ENCODE measurements at places on chromosomes 12 and 14.

DNA sequence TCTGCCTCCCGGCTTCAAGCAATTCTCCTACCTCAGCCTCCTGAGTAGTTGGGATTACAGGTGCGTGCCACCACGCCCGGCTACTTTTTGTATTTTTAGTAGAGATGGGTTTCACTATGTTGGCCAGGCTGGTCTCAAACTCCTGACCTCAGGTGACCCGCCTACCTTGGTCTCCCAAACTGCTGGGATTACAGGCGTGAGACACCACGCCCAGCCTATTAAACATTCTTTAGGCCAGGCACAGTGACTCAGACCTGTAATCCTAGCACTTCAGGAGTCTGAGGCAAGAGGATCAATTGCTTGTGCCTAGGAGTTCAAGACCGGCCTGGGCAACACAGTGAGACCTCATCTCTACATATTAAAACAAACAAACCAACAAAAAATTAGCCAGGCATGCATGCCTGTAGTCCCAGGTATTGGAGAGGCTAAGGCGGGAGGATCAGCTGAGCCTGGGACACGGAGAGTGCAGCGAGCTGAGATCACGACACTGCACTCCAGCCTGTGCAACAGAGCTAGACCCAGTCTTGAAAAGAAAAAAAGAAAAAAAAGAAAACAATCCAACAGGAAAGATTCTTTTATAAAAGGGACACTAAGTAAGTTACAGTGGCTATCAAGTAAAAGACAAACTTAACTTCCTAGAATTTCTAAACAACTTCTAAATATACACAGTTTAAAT is 70.2 kb downstream of the HECTD1 start:
- no peak for DNase-seq

DNA sequence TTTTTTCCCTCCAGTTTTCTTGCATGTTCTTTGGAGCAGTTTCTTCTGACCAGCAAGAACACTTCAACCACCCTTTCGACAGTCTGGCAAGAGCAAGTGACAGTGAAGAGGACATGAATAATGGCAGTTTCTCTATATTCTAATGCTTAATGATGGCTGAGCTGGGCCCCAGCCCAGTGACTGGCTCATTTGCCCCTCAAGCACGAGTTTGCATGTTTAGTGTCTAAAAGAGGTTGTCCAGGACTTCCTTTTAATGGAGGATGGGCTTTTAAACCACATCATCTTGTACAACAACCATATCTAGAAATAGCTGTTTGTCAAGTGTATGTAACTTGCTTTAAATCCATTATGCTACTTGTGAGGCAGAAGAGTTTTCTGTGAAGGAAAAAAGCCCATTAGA is 28.4 kb downstream of the RAD9B start:
- no peak for DNase-seq

GRCh38 chr12:124031058-124031457 is 58.0 kb downstream of the ZNF664 start:
- DNase-seq: no peak

GRCh38 chr14:99603471-99604277 is at the start of gene CCDC85C:
CCDC85C (minus strand) TSS chr14:99604207; CDS start chr14:99603959, 248 bp downstream.
- DNase-seq: no peak

- no peak for DNase-seq
These were observed 22.9 kb downstream of the DYRK4 start for GRCh38 chr12:4584896-4585295.

DNA sequence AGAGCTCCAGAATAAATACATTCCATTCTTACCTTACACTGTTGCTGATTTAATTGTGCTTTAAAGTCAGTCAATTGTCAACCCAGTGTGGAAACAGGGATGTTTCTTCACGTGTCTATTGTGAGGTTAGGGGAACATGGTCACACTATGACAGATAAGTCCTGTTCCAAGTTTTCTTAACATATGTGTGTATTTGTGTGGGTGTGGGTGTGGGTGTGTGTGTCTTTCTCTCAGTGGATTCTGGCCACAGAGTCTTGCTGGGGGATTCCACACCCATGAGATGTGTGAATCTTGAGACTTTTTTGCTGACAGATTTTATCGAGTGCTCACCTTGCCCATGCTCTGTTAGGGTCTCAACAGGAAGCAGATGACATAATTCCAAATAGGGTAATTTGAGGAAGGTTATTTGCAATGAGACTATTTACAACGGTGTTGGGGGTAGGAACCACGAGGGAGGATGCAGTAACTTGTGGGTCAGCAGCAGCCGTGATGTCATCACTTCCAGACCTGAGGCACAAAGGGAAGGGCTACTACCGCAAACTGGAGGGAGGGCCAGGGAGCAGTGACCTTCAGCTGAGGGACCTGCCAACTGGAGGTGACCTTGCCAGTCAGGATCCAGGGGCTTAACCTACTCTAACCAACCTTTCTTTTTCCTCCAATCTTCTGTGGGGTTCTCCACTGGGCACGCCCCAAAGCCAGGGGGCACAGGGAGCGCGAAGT is 1.9 kb upstream of the VRK1 start:
- no peak for DNase-seq

GRCh38 chr12:4424422-4424821 is 21.2 kb downstream of the FGF6 start:
- no peak for DNase-seq

DNA sequence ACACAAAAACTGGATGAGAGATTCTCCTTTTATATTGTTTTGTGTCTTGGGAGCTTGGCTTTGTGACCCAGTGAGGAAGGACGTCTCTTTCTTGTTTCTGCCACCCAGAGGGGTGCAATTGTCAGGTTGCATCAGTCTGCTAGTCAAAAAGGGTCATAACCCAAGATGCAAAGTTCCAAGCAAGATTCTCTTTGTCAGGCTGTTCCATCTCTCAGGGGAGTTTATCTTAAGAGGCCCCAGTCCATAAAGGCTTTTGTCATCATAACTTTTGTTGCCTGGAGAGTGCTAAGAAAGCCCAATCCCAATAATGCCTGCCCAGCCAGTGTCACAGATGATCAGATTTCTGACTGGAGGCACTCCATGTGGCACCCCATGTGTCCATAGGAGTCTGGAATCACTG is 444.9 kb downstream of the TRHDE start:
- DNase-seq: no peak

DNA sequence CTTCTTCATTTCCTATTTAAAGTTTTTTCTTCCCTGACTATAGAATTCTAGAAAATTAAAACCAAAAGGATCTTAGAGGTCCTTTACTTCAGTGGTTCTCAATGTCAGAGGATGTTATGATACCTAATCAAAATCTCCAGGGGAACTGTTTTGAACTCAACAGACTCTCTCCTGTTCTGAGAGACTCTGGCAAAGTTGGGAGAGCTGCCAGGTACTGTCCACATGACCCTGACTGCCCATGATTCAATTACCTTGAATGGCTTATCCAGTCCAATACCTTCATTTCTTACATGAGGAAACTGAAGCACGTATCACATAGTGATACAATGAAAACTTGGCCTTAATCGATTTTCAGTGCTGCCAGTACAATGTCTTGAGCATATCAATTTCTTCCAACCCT is 16.6 kb downstream of the ALKBH1 start:
- no peak for DNase-seq
